ENCODE measurements at places on chromosomes 7 and 10.

DNA sequence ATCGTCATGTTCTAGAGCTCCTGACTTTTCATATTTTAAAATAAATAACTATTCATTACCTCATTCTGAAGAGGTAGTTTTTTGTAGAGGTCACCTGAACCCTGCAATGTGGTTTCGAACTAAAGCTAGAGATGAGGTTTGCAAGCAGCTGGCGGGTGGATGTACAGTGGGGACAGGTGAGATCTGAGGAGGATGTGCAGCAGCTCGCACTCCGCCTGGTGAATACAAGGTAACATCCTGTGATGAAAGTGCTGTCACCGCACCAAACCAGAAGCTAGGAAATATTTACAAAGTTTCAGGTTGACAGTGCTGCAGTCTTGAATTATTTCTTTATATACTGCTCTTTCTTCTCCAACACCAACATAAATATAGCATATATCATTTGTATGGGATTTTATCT is 26.5 kb downstream of the NDUFB2 start:
- no peak for DNase-seq

DNA sequence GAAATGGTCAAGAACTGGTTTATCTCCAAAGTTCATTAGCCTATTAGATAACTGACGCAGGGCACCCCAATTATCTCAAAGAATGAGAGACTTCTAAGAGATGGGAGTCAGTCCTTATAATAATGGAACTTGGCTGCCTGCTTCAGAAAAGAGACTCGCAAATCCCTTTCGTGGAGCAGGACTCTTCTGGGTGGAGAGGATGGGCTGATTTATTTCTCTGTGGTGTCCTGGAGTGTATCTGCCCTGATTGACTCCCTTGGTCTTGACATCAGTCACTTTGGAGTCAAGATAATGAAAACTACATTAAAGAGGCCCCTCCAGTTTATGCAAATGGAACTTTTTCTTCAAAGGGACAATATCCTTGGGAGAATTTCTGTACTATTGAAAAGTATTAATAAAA is 198.9 kb downstream of the HDAC9 start:
- no peak for DNase-seq

- DNase-seq = no peak
Measured at GRCh38 chr7:101378751-101379174, 16.1 kb downstream of the COL26A1 start.

DNA sequence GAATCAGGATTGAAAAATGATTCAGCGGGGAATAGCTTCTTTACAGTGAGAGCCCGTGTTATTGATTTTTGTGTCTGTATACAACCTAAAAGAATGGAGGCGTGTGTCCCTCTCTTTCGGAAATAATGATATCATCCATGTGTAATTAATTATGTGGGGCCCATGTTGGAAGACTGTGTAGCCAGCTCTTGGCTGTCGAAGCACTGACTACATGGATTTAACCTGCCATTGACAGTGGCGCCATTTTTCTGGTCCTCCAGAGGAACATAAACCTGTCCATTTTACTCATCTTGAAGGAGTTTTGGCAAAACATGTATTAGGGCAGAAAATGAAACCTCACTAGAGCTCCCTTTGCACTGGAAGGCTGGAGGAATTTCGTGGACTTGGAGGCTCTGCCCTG is 119.6 kb downstream of the ITIH5 start:
- DNase-seq = no peak

DNA sequence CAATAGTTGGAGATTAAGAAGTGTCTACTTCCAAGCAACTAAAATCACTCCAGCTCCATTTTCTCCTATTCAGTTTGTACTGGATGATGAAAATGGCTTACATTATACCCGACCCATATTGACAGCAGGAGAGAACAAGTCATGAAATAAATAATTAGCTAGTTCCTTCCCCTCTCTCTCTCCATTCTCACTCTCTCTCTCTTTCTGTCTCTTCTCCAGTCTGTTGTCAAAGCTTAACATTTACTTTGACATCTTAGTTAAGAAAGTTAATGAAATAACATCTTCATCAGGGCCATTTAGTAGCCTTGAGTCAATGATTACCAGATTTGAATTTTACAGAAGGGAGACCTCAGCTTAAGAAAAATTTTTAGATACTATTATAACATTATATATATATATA is 138.5 kb downstream of the ARID5B start:
- no peak for DNase-seq

GRCh38 chr10:133388236-133388972 is 5.6 kb upstream of the MTG1 start:
- DNase-seq = no peak

DNA sequence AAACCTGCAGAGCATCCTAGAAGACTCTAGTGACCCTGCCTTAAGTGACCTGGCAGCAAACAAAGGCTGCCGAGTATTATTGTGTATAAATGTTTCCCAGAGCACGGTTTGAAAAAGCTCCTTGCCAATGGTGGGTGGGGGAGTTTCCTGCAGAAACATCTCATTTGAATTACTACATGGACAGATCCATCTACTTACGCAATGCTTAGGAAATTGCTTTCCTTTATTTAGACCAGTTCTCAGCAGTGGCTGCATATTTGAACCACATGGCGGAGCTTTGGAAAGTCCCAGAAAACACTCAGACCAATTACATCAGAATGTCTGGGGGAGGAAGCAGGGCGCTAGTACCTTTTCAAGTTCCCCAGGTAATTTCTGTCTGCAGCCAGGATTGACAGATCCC is 560.9 kb downstream of the SDK1 start:
- no peak for DNase-seq
